ENCODE measurements at places on chromosomes 1 and 21.
A peak's percentile ranks its signal among the peaks of the same experiment; 100 is the strongest.

DNA sequence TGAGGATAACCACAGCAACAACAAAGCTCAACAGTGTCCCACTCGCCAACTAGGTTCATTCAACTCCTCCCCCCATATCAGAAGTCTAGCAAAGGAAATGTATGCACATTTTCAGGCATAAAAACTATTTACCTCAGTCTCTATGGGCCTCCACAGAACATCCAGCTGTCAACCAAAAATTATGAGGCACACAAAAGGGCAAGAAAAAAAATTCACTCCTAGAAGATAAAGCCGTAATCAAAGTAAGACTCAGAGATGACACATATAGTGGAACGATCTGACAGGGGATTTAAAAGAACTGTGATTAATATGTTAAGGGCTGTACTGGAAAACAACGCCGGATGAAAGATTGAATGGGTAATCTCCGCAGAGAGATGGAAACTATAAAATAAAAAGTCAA is 158.7 kb downstream of the NTPCR start:
- no peak for DNase-seq

DNA sequence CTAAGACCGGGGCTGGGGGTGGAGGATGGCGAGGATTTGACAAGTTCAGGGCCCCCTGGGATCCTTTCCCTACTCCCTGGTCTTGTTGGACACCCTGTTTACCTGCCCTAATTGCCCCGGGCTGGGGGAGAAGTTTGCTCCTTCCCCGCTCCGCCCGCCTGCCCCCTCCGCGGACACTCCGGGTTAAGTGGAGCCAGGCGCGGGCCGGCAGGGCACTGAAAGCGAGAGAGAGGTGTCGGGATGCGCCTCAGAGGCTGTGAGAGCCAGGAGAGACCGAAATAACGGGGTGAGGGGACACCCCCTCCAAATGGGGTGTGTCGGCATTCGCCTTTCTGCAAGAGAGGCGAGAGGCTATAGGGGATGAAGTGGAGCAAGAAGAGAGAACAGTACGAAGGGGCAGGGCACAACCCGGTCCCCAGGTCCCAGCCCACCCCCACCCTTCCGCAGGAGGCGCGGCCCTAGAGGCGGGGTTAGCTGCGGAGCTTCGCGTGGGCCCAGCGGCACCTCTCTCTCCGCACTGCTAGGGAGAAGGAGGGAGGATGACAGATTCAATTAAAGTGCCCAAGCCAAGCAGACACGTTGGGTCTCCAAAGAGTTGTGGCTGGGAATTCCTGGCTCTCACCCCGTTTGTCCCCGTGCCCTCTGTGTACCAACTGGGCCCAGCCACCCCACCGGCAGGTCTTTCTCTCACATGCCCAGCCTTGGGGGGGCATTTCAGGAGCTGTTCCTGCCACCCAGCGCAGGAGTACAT is 3.8 kb downstream of the EFNA3 start:
- DNase-seq: no peak

- no peak for DNase-seq
Observed at GRCh38 chr21:38879912-38880576, 74.3 kb downstream of the ETS2 start.

GRCh38 chr1:78055565-78056132 is 9.9 kb downstream of the GIPC2 start:
- no peak for DNase-seq

GRCh38 chr1:41404308-41404761 is 43.1 kb downstream of the FOXO6 start:
- DNase-seq: no peak

DNA sequence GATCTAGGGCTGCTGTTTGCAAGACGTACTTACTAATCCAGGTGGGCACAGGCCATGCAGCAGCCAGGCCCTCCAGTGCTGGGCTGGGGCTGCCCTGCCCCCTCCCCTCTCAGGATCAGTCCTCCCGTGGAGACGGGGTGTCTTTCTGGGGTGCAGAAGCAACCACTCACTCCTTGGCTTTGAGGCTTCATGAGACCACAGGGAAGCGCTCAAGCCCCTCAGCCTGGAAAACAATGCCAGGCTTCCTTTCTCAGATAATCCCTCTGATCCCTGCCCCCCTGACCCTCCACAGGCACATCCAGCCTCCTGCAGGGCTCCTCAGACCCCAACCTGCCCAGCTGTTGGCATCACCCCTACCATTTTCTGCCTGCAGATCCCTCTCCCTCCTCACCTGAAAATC is 13.9 kb upstream of the C2CD2 start:
- DNase-seq: no peak

DNA sequence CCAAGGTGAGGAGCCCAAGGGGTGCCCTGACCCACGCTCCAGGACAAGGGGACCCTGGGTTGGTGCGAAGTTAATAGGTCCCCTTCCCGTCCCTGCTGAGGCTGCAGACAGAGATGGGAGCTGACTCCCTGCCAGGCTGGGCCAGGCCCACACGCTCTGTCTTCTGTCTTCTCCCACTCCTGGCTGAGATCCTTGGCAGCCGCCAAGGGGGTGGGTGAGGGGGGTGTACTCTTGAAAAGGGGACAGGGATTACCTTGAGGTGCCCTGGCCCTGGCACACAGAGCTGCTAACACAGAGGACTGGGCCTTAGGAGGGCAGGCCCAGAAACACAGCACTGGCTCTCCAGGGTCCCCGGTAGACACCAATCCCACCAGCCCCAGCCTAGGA is 11.0 kb upstream of the CTRC start:
- no peak for DNase-seq

- DNase-seq: peak; percentile 29
Observed at GRCh38 chr1:80217377-80217986, 1211.0 kb upstream of the ADGRL4 start.

- DNase-seq: no peak
Observed at GRCh38 chr1:80509965-80510522, 1290.7 kb upstream of the ADGRL2 start.

DNA sequence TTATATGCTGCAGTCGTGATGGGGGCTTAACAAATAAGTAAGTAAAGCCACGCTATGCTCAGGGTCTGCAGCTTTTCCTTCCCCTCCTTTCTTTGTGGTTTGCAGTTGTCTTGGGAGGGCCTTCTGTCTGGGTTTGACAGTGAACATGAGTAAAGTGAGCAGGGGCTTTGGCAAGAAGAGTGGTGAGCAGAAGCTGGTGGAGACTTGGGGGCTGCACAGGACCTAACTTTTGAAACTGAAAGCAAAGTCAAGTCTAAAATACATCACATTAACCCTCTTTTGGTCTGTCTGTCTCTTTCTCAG is 368.6 kb upstream of the VAMP3 start:
- no peak for DNase-seq

GRCh38 chr1:117575586-117576225 is 30.1 kb upstream of the TENT5C start:
- DNase-seq: no peak

GRCh38 chr1:67200755-67201154 is 34.5 kb downstream of the IL23R start:
- no peak for DNase-seq
